ENCODE measurements at places on chromosomes 3 and 15. TPM values are rescaled to one million over a fixed set of nuclear protein-coding genes. Genes with fewer than 3 reads are reported as not detected.
A peak's percentile ranks its signal among the peaks of the same experiment; 100 is the strongest.

DNA sequence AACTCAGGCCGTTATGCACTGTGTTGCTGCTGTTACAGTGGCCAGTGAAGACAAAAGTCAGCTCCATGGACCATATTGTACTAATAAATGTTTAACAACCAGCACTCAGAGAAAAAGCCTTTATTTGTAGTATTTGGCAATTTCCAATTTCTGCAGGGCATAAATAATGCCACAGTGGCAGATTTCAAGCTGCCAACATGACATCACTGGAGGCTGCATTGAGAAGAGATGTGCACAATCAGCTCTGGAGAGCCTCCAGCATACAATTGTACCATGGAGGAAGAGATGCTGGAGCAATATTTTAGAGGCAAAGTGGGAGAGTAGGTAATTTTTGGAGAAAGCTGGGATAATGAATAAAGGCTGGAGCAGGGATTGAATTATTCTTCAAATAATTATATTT lies 9.7 kb upstream of the ALCAM start:
- H3K4me1 ChIP-seq: no peaks in the 10 kb centered on the region
- no peaks in the 10 kb centered on the region for H3K36me3 ChIP-seq
- no peak overlapping the region for H3K27ac ChIP-seq
- no peaks in the 10 kb centered on the region for H3K27me3 ChIP-seq

DNA sequence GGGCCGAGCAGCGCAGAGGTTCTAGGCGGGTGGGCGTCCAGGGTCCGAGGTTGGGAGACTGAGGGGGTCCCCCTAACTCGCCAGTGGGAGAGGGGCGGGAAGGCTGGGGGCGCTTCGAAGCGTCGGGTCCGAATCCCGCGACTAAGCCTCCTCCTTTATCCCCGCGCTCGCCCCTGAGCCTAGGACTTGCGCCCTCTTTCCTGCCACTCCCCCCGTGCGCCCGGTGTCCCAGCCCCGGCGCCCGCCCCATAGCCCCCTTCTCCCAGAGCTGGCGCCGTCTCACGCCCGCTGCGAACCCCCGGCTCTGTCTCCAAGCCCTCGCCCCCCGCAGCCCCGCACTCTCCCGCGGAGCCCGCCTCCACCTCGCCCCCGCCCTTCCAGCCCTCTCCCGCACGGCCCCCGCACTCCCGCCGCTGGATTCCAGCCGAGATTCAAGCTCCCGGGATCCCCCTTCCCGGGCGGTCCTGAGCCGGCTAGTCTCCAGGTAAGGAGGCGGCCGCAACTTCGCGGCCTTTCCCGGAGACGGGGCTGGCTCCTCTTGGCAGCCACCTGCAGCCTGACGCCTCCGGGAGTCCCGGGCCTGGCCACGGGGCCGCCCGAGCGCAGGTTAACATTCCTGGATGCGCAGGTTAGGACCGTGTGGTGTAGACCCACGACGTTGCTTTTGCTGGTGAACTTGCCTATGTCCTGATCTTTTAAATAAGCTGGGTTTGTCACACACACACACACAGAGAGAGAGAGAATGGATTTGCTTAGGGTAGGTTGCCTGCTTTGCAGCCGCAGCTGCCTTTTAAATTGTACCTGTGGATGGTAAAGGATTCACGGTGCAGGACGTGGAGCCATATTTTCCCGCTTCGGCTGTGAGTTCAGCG lies 563 bp downstream of the PXYLP1 start:
- peak overlapping the region; percentile 50 for H3K4me3 ChIP-seq
- H3K27ac ChIP-seq: peak overlapping the region; percentile 80
- H3K27me3 ChIP-seq: no peaks in the 10 kb centered on the region
- no peaks in the 10 kb centered on the region for H3K36me3 ChIP-seq
- peak; percentile 59 for DNase-seq
- peaks cover 39% of the 10 kb centered on the region for H3K4me1 ChIP-seq

GRCh38 chr3:41769106-41769505 lies 192.8 kb downstream of the ULK4 start:
- no peak for DNase-seq
- no peak overlapping the region for H3K27ac ChIP-seq
- H3K27me3 ChIP-seq: no peaks in the 10 kb centered on the region

Gene MOBP
- total RNA-seq: not detected

Measured in body of pancreas (tissue), 4 donors.